ENCODE measurements at places on chromosomes 5 and 9.
A peak's percentile ranks its signal among the peaks of the same experiment; 100 is the strongest.

DNA sequence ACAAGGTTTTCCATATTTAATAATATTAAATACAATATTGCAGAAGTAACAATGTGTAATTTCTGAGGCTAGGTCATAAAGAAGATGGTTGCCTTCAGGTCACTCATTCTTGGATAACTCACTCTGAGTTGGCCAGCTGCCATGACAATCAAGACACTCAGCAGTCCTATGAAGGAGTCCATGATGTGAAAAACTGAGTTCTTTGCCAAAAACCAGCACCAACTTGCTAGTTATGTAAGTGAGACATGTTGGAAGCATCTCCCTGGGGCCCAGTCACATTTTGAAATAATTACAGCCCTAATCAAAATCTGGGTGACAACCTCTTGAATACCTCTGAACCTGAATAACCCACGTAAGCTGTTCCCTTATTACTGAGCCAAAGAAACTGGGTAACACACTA, 453.2 kb downstream of the CDH18 start:
- no peak for DNase-seq

DNA sequence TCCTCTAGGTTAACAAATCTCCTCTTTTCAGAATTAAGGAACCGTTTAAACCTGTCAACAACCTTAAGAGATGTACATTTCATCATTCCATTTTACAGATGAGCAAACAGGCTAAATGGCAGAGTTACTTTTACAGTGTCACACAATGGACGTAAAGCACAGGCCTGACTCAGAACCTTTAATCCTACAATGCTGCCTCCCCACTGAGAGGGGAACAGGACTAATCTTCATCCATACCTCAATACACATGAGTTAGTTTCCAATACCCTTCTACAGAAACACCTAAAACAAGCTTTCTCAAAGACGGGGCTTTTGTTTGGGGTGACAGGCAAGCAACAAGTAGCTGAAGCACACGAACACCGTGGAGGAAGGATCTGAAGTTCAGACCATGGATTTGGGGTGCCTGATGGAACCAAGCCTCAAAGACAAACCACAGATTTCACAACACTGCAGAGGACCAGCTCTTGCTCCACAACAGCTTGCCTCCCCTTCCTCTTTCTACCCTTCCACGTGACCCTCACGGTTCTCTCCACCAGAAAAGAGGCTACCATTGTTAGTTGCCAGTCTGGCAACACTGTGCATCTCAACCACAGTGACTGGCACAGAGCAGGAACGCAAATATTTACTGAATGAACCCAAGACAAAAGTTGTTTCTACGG, 1.8 kb downstream of the RNF130 start:
- no peak for DNase-seq

DNA sequence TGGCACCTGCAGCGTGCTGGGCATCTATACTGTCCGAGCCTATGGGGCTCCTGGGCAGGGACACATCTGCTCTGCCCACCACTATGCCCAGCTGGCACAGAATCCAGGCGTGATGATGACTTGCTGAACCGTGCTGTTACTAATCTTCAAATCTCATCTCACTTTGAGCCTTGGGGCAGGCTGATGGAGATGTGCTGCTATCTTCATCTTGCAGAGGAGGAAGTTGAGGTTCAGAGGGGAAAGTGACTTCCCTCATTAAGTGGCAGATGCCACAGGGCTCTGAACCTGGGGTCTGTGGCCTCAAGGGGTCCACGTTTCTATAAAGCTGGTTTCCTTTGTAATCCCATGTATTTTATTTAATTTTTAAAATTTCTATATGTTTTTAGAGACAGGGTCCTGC, 4.7 kb downstream of the SLC2A6 start:
- no peak for DNase-seq

DNA sequence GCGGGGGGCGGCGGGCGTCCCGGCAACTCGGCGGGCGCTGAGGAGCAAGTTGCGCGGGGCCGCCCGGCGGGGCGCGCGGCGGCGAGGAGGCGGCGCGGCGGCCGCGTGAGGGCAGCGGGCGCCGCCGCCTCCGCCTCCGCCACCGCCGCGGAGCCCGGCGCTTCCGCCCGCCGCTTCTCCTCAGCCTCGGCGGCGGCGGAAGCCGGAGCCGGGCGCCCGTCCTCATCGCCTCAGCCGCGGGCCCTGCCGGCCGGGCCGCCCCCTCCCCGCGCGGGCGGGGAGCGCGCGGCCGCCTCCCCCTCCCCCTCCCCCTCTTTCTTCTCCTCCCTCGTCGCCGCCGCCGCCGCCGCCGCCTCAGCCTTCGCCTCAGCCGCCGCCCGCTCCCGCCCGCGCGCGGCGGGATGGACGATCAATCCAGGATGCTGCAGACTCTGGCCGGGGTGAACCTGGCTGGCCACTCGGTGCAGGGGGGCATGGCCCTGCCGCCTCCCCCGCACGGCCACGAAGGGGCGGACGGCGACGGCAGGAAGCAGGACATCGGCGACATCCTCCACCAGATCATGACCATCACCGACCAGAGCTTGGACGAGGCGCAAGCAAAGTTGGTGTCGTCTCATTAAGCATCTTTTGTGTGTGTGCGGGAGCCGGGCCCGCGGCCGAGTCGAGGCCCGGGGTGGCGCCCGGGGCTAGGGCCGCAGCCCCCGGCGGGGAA, at the start of gene PBX3:
TSS of gene PBX3 (plus strand) at position 321 of the 712 bp plus-strand sequence.
- DNase-seq: peak; percentile 34
